ENCODE measurements at places on chromosomes 6 and 20.

DNA sequence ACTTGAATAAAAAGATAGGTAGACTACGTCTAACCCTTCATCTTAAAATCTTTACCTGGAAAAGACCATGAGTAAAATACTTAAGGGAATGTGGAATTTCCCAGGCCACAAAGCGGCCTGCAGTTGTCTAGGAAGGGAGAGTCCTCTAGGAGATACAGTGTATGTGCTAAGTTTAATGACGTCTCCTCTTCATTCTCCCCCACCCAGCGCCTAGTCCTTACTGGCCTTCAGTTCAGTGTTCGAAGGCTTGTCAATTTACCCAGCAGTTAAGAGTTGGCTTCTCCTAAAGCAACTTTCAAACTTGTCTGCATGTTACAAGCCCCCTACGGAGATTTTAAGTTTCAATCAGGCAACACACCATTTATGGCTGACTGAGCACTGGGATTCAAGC is 35.2 kb downstream of the HFE start:
- peaks cover 3% of the 10 kb centered on the region for H3K36me3 ChIP-seq
- peak overlapping the region; percentile 100 for H3K4me3 ChIP-seq
- peaks cover 27% of the 10 kb centered on the region for H3K4me1 ChIP-seq
- no peak for DNase-seq
- H3K27ac ChIP-seq, result peak overlapping the region; percentile 99
- H3K27me3 ChIP-seq, result peaks cover 24% of the 10 kb centered on the region

DNA sequence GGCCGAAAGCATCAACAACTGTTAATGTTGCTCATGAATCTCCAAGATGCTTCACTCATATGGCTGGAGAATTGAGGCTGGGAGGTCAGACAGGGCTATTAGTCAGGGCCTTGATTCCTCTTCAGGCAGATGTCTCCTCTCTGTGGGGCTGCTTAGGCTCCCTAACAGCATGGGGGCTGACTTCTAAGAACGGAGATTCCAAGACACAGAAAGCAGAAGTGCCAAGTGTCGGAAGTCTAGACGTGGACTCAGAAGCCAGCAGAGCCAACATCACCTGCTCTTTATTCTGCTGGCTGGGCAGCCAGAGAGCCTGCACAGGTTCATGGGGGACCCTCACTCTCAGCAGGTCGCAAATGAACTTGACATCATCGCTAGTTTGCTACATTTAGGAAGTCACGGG is 279.8 kb downstream of the CDH26 start:
- no peak overlapping the region for H3K4me3 ChIP-seq
- H3K4me1 ChIP-seq, result no peaks in the 10 kb centered on the region
- peaks cover 3% of the 10 kb centered on the region for H3K27me3 ChIP-seq
- DNase-seq, result no peak

GRCh38 chr6:113172531-113172966 is 684.6 kb upstream of the MARCKS start:
- H3K27me3 ChIP-seq, result no peaks in the 10 kb centered on the region
- peaks cover 13% of the 10 kb centered on the region for H3K4me1 ChIP-seq
- no peaks in the 10 kb centered on the region for H3K36me3 ChIP-seq
- H3K27ac ChIP-seq, result no peak overlapping the region

DNA sequence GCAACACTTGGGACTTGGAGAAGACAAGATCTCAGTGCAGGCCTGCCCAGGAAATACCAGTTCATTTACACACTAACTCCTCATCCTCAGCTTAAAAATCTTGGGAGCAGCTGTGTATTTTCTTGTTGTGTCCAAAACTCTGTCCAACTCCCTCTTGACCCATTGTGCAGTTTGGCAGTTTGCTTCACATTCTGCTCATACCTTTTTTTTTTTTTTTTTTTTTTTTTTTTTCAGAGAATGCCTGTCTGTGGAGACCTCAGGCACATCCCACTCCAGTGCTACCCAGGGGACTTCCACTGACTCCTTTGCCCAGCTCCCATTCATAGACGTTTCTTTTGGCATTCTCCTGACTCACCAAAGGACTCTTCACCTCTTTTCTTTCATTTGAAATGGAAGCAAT is 265.8 kb upstream of the TCF21 start:
- no peak for DNase-seq
- peaks cover 1% of the 10 kb centered on the region for H3K27me3 ChIP-seq
- no peaks in the 10 kb centered on the region for H3K36me3 ChIP-seq
- H3K4me1 ChIP-seq, result peaks cover 20% of the 10 kb centered on the region
- H3K4me3 ChIP-seq, result no peak overlapping the region
- H3K27ac ChIP-seq, result no peak overlapping the region

GRCh38 chr6:134898575-134898974 is 51.3 kb downstream of the ALDH8A1 start:
- H3K27me3 ChIP-seq, result no peaks in the 10 kb centered on the region
- no peaks in the 10 kb centered on the region for H3K4me1 ChIP-seq
- H3K4me3 ChIP-seq, result no peak overlapping the region
- no peak for DNase-seq
- H3K27ac ChIP-seq, result no peak overlapping the region
- no peaks in the 10 kb centered on the region for H3K36me3 ChIP-seq

DNA sequence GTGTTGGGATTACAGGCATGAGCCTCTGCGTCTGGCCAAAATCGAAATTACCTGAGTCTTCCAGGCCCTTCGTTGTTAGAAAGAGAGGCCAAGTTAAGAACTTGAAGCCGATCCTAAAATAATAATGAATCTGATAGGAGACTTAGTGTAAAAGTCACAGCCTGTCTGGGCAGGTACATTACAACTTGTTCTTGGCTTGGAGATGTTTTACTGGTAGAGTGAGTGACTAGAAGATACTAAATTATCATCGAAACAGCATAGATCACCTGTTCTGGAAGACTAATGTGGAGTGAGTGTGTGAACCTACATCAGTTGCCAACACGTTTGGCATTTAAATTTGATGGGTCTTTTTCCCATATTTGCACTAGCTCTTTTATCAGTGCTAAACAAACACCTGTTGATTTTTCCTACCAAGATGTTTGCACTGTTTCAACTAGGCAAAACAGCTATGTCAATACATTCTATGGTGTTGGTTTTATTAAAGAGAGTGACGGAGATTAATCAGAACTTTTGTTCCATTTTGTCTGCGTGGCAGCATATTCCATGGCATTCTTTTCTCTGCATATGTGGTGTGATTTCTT is 4.6 kb upstream of the TMEM217 start:
- no peaks in the 10 kb centered on the region for H3K36me3 ChIP-seq
- peaks cover 5% of the 10 kb centered on the region for H3K27me3 ChIP-seq
- H3K4me3 ChIP-seq, result no peak overlapping the region
- no peak for DNase-seq
- peaks cover 28% of the 10 kb centered on the region for H3K4me1 ChIP-seq

- peak overlapping the region; percentile 89 for H3K4me3 ChIP-seq
- DNase-seq, result no peak
- H3K36me3 ChIP-seq, result peaks cover 8% of the 10 kb centered on the region
Measured at GRCh38 chr6:147509891-147510290, 1.4 kb downstream of the SAMD5 start.

DNA sequence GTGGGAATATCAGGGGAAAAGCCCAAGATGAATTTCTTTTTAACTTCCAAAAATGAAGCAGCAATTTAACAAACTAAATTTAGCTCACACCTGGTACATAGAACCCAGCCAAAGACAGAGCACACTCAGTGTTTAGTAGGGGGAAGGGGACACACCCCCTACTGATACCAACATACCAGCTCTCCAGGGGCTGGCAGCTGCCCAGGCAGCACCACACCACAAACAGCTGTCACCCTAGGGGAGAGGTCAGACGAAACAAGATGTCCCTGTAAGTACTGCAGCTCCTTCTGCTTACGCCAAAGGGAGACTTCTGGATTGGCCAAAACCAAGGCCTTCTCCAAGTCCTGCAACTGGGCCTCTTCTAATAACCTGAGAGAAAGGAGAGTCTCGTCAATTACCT is 26.0 kb downstream of the MDN1 start:
- no peak overlapping the region for H3K4me3 ChIP-seq
- H3K4me1 ChIP-seq, result peaks cover 3% of the 10 kb centered on the region
- peaks cover 26% of the 10 kb centered on the region for H3K36me3 ChIP-seq
- no peak overlapping the region for H3K27ac ChIP-seq
- peaks cover 5% of the 10 kb centered on the region for H3K27me3 ChIP-seq
- no peak for DNase-seq

DNA sequence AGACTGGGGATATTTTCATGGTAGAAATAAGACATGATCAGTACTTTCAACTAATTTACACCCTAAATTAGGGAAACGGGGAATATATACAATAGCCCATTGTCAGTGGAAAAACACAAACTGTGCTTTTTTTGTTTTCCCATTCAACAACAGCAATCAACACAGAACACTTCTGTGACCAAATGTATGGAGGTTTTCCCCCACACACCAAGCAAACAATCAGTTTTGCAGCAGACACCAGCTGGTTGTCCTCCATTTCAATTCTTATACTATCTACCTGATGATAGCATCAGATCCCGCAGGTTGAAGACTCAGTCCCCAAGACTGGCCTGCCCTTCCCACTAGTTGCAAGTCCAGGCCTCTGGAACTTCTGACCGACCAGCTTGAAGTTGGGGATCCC is 4.5 kb downstream of the HINT3 start:
- H3K27ac ChIP-seq, result no peak overlapping the region
- H3K27me3 ChIP-seq, result no peaks in the 10 kb centered on the region
- DNase-seq, result no peak
- no peaks in the 10 kb centered on the region for H3K4me1 ChIP-seq

GRCh38 chr20:62445553-62446340 is 18.4 kb upstream of the RBBP8NL start:
- H3K27ac ChIP-seq, result no peak overlapping the region
- peaks cover 7% of the 10 kb centered on the region for H3K27me3 ChIP-seq

Data from endothelial cell (in vitro differentiated cells).